ENCODE measurements at places on chromosomes 5 and 9.

DNA sequence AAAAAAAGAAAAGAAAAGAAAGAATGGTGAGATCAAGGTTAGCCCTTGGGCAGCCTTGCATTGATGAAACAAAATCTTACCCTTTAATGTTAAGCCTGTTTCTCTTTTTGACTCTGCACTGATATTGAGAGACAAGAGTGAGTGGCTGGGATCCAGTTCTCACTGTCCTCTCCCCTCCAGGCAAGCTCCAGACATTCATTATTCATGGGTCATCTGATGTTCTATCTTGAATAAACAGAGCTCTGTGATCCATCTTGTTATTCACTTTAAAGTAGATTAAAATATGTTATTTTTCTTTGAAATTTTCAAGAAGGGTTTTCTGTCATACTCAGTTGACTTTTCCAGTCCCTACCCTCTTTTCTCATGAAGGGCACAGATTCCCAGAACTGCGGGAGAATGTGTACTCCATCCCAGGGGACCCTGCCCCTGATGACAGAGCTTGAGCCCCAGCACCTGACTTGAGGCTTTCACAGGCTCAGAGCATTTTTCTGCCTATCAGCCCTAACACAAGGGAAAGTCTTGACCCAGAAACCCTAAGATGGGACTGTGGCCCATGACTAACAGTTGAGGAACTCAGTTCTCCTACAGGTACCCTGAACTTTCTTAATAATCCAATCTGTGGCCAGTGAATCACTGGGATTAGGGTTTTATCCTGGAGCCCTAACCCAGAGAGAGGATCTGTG is 24.1 kb downstream of the ACTL7B start:
- DNase-seq, result no peak

DNA sequence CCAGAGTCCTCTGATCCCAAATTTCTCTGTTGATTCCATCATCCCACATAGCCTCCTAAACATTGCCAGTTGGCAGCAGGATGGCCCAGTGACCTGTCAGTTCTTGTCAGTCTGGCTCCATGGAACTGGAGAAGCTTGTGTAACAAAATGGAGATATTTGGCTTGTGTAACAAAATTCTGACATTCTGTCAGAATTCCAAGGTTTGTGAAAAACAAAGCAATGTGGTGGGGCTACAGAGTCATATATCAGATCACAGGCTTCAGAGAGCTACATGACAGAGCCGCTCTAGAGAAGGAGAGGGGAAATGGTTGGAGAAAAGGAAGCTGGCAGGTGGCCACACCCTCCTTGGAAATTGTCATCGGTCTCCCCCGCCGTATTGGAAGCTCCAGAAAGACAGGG is 75.4 kb upstream of the MAN2A1 start:
- DNase-seq, result no peak

DNA sequence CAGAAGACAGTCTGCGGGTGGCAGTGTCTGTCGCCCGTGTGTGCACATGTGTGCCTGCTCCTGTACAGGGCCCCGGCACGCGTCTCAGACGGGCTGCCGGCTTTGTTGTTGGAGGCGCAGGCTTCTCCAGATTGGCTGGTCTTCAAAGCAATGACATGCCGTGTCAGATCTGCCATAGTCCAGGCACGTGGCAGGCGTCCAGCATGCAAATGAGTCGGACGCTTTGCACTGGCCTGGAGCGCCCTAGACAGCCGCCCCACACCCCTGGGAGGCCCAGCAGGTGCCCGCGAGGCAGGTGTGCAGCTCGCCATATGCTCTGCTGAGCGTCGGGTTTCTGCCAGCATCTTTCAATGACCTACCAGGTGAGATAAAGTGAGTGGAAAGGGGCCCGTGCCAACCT is 71.5 kb downstream of the GADD45G start:
- no peak for DNase-seq

GRCh38 chr9:98504298-98505282 is 204.1 kb downstream of the GABBR2 start:
- DNase-seq, result peak; percentile 28

DNA sequence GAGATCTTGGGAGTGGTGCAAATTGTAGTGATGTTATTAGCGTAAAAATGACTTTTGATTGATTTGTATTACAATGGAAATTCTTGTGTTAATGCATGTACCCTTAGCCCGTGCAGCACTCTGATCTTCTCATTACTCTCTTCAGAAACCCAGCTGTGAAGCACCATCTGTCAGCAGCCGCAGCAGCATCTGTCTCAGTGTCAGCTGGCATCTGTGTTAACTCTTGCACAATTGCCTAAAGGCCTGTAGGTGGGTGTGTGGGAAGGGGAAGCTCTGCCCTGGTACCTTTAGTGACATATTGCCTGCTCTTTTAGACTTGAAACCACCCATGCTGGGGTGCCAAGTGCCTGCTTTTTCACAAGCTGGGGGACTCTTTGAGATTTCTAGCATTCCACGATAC is 101.3 kb downstream of the FBXL7 start:
- DNase-seq, result no peak

DNA sequence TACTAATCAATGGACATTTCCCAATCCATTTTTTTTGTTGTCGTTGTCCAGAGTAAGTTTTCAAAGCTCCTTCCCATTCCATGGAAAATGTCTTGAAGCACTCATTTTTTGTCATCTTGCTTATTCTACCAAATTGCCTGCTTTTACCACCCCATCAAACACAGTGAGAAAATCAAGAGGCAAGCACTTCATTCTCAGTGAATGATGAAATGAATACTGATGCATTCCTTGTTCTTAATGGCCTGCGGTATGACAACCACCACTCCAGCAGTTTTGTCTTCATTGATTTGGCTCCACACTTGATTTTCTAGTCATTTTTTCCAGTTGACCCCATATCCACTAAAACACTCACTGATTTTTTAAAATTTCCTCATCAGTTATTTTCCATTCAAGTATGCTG is 193.5 kb upstream of the ANKH start:
- no peak for DNase-seq

- DNase-seq, result peak; percentile 52
Observed at GRCh38 chr9:89606624-89607311, 2.0 kb downstream of the GADD45G start.

DNA sequence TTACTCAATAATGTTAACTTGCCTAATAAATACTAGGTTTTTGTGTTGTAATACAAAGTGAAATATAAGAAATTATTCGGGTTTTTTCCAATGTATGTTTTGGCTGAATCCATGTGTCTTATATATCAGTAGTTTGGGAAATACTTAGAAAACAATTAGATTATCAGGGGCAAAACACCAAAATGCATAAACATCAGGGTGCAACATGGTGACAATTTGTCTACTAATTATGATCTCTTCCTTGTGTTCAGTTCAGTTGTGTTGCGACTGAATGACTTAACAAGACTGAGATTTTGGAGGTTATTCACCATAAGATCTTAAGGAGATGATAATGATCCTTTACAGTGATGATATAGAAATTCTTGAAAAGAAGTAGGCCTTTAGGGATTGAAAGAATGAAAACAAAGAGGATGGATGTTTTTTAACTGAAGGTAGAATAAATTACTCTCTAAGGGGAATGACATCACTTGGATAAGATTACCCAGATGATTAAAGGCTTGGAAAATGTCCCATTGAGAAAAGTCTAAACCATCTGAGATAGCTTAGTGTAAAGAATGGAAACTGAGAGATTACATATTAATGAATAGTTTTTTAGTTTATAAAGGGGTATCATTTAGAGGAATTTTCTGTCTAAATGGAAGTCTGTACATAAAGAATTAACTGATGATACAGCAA is 415.8 kb downstream of the SPATA31D1 start:
- DNase-seq, result no peak

- DNase-seq, result no peak
Observed at GRCh38 chr5:18772475-18772874, 1138.2 kb downstream of the TAF11L14 start.

GRCh38 chr5:120146787-120147186 is 317.3 kb upstream of the PRR16 start:
- DNase-seq, result no peak

- DNase-seq, result no peak
Observed at GRCh38 chr9:114845373-114845772, 39.5 kb upstream of the TNFSF15 start.

DNA sequence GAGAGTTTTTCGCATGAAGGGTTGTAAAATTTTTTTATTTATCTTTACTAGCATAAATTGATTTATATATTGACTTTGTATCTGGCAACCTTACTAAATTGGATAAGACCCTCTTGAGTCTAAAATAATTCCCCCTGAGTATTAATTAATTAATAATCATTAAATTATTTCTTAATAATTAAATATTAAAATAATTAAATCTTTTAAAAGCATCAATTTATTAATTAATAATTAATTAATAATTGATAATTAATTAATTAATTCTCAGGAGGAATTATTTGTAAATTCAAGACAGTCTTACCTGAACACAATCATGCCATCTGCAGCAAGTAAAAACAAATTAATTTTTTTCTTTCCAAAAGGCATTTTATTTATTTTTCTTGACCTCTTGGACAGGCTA is 370.4 kb upstream of the PTPRD start:
- no peak for DNase-seq

DNA sequence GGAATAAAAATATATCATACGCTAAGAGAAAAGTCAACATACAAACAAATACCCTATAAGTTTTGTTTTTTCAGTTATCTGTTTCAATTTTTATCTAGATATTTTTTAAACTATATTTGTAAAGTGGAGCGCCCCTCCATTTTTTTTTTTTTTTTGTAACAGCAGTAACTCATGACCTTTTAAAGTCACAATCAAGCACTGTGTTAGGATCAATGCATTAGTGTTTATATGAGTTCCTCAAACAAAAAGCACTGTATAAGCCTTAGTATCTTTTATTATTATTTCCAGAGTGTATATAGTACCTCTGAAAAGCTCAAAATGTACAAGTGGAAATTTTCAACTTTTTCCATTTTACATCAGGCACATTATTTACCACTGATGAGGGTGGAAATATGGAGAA is 20.6 kb downstream of the PFDN1 start:
- no peak for DNase-seq

DNA sequence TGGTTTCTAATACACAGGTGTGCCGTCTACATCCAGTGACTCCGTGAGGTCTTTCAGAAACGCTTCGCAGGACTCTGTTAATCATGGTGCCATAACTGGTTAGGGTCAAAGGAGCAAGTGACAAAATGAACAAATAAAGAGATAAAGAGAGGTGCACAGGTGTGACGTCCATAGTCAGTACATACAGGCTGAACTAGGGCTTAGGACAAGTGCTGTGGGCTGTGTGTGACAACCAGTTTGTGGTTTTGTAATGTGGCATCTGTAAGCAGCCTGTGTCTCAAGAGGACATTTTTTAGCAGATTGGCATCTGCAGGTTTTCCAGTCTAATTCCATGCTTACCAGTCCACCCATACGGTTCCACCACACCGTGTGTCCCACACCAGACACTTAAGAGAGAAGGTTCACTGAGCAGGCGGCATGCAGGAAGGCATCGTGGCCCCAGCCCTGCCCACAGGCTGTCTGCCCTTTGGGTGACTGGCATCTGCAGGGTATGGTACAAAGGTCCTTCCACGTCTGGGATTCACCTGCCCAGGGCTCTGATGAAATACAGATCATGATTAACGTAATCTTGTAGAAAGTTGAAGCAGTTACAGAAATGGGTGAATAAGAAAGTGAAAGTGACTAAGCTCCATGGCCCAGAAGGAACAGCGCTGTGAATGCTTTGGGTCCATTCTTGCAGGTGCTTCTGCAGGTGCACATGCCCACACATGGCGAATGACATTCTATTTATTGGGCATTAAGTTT is 26.9 kb downstream of the SRD5A1 start:
- DNase-seq, result no peak

DNA sequence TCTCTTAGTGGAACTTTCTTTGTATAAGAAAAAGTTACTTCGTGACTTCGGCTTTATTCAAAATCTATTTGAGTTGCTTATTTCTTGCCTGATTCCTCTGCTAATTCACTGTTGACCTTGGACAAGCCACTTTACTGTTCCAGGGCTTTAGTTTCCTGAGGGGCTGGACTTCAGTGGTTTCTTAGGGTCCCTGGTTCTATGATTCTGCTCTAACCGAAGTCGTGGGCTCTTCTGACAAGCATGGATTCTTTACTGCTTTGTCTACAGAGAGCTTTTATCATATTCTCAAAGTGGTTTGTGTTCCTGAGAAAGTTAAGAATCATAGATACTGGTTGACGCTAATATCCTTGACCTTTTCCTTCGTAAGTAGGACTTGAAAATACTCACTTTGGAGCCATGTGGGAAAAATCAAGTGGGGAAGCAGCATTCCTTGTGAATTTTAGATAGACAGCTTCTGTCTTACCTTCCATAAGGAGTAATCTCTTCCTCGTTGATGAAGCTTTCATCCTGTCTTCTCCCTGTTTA is 21.1 kb downstream of the EXOSC2 start:
- no peak for DNase-seq

DNA sequence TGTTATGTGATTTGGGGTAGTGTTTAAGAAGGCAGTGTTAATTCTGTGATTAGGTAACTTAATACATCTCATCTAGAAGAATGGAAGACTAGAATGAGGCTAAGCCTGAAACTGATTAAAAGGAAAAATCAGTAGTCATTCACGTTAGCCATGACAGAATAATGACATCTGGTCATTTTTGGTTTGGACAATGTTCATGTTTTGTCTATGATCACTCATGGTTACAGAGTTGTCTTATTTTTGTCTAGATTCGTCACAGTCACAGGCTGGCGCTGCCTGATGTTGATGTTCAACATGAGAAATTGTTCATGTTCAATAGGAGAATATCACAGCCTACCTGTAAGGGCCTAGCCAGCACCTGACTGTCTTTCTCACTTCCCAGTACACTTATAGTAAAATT is 9.5 kb upstream of the DOCK2 start:
- no peak for DNase-seq

- no peak for DNase-seq
Observed at GRCh38 chr5:160263326-160263855, 34.1 kb downstream of the FABP6 start.

- no peak for DNase-seq
Observed at GRCh38 chr5:54243483-54244080, 66.8 kb downstream of the ARL15 start.

DNA sequence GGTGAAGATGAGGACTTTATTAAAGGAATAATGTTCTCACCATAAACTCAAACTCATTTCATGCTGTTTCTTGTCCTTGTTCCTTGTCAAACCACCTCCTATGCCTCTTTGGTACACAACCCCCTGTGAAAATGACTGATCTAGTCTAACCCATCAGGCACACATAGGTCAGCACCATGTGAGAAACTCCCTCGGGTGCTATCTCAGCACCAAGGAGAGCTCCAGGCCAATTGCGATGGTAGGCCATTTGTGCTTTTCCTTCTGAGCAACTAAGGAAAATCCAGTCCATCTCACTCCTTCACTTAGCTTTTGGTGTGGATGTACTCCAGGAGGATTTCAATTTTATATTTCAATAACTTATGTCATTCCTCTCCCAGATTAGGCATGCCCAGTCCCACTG is 199.8 kb downstream of the ZNF608 start:
- no peak for DNase-seq

DNA sequence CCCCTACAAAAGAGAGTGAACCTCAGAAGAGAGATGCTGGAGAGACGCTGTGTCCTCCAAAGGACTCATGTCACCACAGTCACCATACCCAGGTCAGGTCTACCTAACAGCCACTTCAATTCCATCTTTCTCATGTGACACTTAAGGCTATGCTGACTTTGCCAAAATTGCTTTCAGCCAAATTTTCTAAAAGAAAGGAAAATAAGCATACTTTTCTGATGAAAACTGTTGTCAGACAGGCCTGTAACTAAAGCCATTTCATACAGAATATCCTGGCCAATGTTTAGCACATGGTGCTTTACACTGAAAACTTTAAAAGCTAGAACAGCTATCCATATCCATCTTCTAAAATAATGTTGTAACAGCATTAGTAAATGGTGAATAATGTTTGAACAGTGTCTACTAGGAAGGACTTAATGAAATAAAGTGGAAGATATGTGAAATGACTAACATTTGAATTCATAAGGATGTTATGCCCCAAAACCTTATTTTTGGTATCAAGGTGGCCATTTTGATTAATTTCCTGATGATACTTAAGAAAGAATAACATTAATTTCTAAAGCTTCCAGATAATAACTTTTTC is 97.2 kb downstream of the NFIB start:
- DNase-seq, result no peak

Measured in H9 (cell line).